ENCODE measurements at places on chromosomes 13 and 19. TPM values are rescaled to one million over a fixed set of nuclear protein-coding genes. Genes with fewer than 3 reads are reported as not detected.

DNA sequence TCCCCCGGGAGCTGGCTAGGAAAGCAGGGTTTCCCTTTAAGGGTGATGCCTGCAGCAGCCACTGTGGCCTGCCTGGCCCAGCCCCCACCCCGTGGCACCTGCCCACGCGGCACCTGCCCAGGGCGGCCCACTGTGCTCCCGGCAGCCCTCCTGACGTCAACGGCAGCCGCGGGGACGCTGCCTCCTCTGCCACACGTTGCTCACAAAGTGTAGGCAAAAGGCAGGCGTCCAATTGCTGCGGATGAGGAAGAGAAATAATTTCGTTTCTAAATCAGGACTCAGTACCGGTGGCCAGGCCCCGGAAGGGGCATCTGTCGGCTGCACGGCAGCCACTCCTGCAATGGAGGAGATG lies 122.3 kb downstream of the URI1 start:
- no peaks in the 10 kb centered on the region for H3K4me1 ChIP-seq
- peaks cover 31% of the 10 kb centered on the region for H3K27me3 ChIP-seq
- DNase-seq = no peak
- H3K4me3 ChIP-seq = peak overlapping the region; percentile 13

DNA sequence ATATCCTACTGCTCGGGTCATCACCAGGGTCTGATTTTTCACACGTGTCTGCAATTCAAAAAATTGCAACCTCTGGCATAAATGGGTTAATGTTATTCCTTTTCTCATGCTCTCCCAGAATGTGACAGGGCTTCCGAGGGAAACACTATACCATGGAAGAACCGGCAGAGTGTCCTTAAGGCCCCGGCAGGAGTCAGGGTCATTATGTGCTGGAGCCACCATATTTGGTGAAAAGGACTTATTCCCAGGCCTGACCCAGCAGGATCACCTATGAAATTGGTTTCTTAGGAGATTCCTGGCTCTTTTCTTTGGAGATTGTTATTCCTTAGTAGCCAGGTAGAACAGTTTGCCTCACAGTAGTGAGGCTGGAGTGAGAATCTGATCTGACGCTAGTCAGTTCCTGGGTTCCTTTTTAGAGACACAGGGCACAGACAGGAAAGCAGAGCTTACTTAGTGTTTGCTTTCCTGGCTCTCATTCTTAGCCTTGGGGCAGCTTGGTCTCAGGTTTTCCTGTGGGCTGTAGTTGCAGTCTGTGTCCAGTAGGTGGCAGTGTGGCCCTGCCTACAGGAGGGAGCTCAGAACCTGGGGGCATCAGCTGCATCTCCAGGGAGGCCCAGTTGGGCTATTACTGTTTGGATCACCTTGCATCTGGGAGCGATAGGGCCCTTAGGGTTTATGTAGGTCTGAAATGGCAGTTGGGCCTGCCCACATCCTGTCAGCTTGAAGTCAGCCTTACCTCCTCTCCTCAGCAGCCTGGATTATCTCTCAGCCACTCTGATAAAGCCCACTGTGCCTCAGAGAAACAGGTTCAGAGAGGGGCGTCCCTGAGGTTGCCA lies 12.4 kb downstream of the SNRNP70 start:
- peak overlapping the region; percentile 66 for H3K27ac ChIP-seq
- no peak overlapping the region for H3K4me3 ChIP-seq
- H3K36me3 ChIP-seq = no peaks in the 10 kb centered on the region
- peaks cover 4% of the 10 kb centered on the region for H3K4me1 ChIP-seq
- DNase-seq = peak; percentile 87
- no peaks in the 10 kb centered on the region for H3K27me3 ChIP-seq

GRCh38 chr13:26819046-26819445 lies 58.5 kb upstream of the GPR12 start:
- no peak overlapping the region for H3K4me3 ChIP-seq
- H3K4me1 ChIP-seq = no peaks in the 10 kb centered on the region
- no peaks in the 10 kb centered on the region for H3K36me3 ChIP-seq
- no peak for DNase-seq

TMEM143 gene
- total RNA-seq = 6.2 TPM

ZNF540 gene
- 9.7 TPM for total RNA-seq
